ENCODE measurements at places on chromosomes 4 and X. TPM values are rescaled to one million over a fixed set of nuclear protein-coding genes. Genes with fewer than 3 reads are reported as not detected.

STBD1 gene
- total RNA-seq = 1.0 TPM

CXCL13 gene
- total RNA-seq = not detected

TRPC3 gene
- total RNA-seq = not detected

ADD1 gene
- total RNA-seq = 270 TPM

IL15 gene
- total RNA-seq = 2.0 TPM

CXCL11 gene
- total RNA-seq = 2.0 TPM

NPNT gene
- total RNA-seq = 0.09 TPM

PPP4R3C gene
- total RNA-seq = not detected

TLR3 gene
- total RNA-seq = 2.4 TPM

HMGB3 gene
- total RNA-seq = 35.9 TPM

HPSE gene
- 12.0 TPM for total RNA-seq

ANKRD50 gene
- total RNA-seq = 60.9 TPM

PAGE2B gene
- not detected for total RNA-seq

TLR10 gene
- not detected for total RNA-seq

SOD3 gene
- not detected for total RNA-seq

TCEAL7 gene
- total RNA-seq = 1.2 TPM

TEX28 gene
- not detected for total RNA-seq

MAGEB5 gene
- not detected for total RNA-seq

PNMA3 gene
- 0.09 TPM for total RNA-seq

BGN gene
- total RNA-seq = 27.4 TPM

DKK2 gene
- total RNA-seq = not detected

GPRIN3 gene
- 0.51 TPM for total RNA-seq

SPANXA1 gene
- total RNA-seq = not detected

CENPVL2 gene
- not detected for total RNA-seq

SPANXN5 gene
- not detected for total RNA-seq

FOXO4 gene
- 7.3 TPM for total RNA-seq

ARHGAP36 gene
- total RNA-seq = not detected

CTAG2 gene
- total RNA-seq = not detected

FREM3 gene
- 0.51 TPM for total RNA-seq

ARHGEF38 gene
- under 0.01 TPM for total RNA-seq

RPS6KA6 gene
- total RNA-seq = 1.4 TPM

S100P gene
- total RNA-seq = not detected

SFRP2 gene
- not detected for total RNA-seq

LAS1L gene
- 23.1 TPM for total RNA-seq

SULT1B1 gene
- 12.6 TPM for total RNA-seq

HAND2 gene
- not detected for total RNA-seq

P2RY4 gene
- not detected for total RNA-seq

NHSL2 gene
- 28.6 TPM for total RNA-seq

PNCK gene
- total RNA-seq = not detected

MTMR8 gene
- 0.84 TPM for total RNA-seq

PPP1R2C gene
- total RNA-seq = not detected

SRPX2 gene
- total RNA-seq = 22.0 TPM

CTAG1B gene
- total RNA-seq = not detected

PLAC8 gene
- 1.1 TPM for total RNA-seq

NUDT11 gene
- 0.74 TPM for total RNA-seq

SLC25A6 gene
- 195 TPM for total RNA-seq

UCHL1 gene
- total RNA-seq = 251 TPM

PLXNB3 gene
- total RNA-seq = 14.1 TPM

SOWAHB gene
- total RNA-seq = under 0.01 TPM

TCEAL3 gene
- 8.4 TPM for total RNA-seq

IL2RG gene
- not detected for total RNA-seq

CLDN34 gene
- total RNA-seq = not detected

PROM1 gene
- 0.14 TPM for total RNA-seq

NAT8L gene
- under 0.01 TPM for total RNA-seq

XAGE5 gene
- not detected for total RNA-seq

PFKFB1 gene
- not detected for total RNA-seq

TMEM255A gene
- not detected for total RNA-seq

FGFR3 gene
- 1.4 TPM for total RNA-seq

RHOXF1 gene
- not detected for total RNA-seq

CXorf66 gene
- not detected for total RNA-seq

Measured in dermis blood vessel endothelial cell (primary cell).